ENCODE measurements at places on chromosomes 4 and X. TPM values are rescaled to one million over a fixed set of nuclear protein-coding genes. Genes with fewer than 3 reads are reported as not detected.

The SLC9B1 gene
- total RNA-seq: 2.0 TPM

GRCh38 chrX:71067712-71068043, 456 bp downstream of the SNX12 start:
- no peaks in the 10 kb centered on the region for H3K36me3 ChIP-seq
- H3K27ac ChIP-seq: peak overlapping the region; percentile 82
- DNase-seq: no peak
- no peaks in the 10 kb centered on the region for H3K27me3 ChIP-seq

- no peak overlapping the region for H3K27ac ChIP-seq
- H3K27me3 ChIP-seq: no peaks in the 10 kb centered on the region
- DNase-seq: no peak
- H3K36me3 ChIP-seq: no peaks in the 10 kb centered on the region
These were observed 116.3 kb downstream of the BMP15 start for GRCh38 chrX:51026862-51027261.

DNA sequence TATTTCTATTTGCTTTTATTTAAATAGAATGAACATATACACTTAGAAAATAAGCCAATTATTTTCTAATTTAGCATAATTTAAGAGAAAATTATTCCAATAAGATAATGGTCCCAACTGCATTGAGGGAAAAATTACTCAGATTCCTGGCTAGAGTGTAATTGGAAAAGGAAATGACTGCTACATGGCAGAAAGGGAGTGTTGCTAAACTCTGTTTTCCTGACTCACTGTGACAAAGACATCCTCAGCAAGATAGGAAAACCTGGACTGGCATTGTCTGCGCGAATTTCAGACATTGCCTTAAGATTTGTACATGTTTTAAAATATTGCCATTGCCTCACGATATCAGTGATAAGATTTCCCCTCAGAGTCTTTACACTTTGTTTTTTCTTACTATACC, 8.2 kb downstream of the TNIP3 start:
- no peaks in the 10 kb centered on the region for H3K36me3 ChIP-seq
- no peaks in the 10 kb centered on the region for H3K4me1 ChIP-seq
- H3K27ac ChIP-seq: peak overlapping the region; percentile 2
- peak overlapping the region; percentile 59 for H3K4me3 ChIP-seq

DNA sequence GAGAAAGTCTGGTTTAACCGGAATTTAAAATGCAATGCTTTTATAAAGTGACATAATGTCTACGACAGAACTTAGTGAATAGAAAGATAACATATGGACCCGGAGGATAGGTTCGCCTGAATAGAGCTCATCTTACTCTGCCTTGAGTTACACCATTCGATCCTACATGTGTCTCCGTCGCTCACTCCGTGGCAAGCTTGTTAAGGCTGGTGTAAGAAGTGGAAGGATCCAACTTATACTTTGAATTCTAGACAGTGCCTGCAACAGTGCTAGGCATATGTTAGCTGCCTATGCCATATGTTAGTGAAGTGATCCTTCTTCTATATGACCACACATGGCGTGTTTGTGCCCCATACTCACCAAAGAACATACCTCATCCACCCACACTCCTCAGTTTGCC, 50.9 kb downstream of the SEL1L3 start:
- no peak for DNase-seq
- H3K36me3 ChIP-seq: no peaks in the 10 kb centered on the region
- no peak overlapping the region for H3K4me3 ChIP-seq
- no peaks in the 10 kb centered on the region for H3K27me3 ChIP-seq
- H3K4me1 ChIP-seq: peaks cover 7% of the 10 kb centered on the region

GRCh38 chr4:16659694-16660093, 238.8 kb downstream of the LDB2 start:
- no peak overlapping the region for H3K4me3 ChIP-seq
- no peaks in the 10 kb centered on the region for H3K36me3 ChIP-seq
- H3K27ac ChIP-seq: no peak overlapping the region
- no peak for DNase-seq
- H3K27me3 ChIP-seq: no peaks in the 10 kb centered on the region

DNA sequence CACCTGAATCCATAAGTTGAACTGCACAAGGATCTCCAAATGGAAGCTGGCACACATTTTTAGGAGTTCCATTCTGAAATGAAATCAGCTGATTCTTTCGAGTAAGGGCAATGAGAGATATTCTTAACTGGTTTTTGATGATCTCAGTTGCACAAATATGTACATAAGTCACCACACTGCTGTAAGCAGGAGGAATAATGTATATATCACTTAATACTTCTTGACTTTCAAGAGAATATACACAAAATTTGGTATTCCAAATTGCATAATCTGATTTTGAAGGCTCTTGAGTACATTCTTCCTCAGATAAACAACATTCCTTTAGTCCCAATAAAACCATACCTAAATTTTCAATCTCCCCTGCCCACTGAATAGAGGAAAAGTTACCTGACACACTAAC, 8.2 kb downstream of the FANCB start:
- no peaks in the 10 kb centered on the region for H3K36me3 ChIP-seq
- H3K27ac ChIP-seq: no peak overlapping the region
- H3K4me1 ChIP-seq: no peaks in the 10 kb centered on the region
- DNase-seq: peak; percentile 54

- no peaks in the 10 kb centered on the region for H3K4me1 ChIP-seq
- no peak for DNase-seq
- H3K4me3 ChIP-seq: no peak overlapping the region
- no peak overlapping the region for H3K27ac ChIP-seq
- H3K27me3 ChIP-seq: no peaks in the 10 kb centered on the region
- no peaks in the 10 kb centered on the region for H3K36me3 ChIP-seq
These were observed 5.6 kb downstream of the TASL start for GRCh38 chrX:30572004-30572403.

GRCh38 chrX:51459125-51459524, 37.3 kb downstream of the NUDT11 start:
- H3K4me3 ChIP-seq: no peak overlapping the region
- no peaks in the 10 kb centered on the region for H3K4me1 ChIP-seq
- peak; percentile 13 for DNase-seq
- H3K36me3 ChIP-seq: no peaks in the 10 kb centered on the region
- H3K27ac ChIP-seq: no peak overlapping the region
